ENCODE measurements at places on chromosomes 6 and 20.

- DNase-seq, result no peak
Measured at GRCh38 chr6:40727271-40727670, 140.1 kb upstream of the LRFN2 start.

DNA sequence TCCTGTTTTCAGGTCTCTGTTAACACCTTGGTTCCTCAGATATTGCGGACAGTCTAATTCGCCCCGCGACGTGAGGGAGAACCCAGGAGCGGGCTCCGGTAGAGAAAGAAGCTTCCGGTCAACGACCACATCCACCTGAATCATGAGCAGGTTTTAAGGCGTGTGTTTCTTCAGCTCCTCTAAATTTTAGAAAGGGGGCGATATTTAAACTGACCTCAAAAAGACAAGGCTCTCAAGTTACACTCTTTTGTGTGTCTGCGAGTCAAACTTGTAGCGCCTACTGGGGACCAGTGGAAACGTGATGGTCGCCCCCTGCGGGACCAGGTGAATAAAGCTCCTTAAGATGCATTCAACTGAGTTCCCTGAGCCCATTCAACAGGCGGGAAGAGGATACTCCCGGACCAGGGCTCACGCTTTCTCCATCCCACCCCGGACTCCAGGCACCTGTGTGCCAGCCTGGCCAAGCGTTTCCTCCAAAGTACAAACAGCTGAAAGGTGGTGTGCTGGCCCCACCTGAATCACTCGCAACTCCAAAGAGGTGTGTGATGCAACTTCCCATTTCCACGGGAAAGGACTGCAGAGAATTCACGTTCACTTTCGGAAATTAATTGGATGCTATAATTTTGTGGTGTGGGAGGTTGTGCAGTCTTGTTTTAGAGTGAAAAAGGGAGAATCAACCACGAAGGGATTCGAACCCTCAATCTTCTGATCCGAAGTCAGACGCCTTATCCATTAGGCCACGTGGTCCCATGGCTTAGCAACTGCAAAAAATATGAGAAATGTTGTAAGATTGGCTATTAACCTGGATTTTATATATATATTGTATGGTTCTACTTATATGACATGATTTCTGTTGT lies 17.0 kb downstream of the GPX5 start:
- peak; percentile 77 for DNase-seq

GRCh38 chr6:28988536-28989311 lies 16.4 kb downstream of the ZNF311 start:
- DNase-seq, result no peak

- no peak for DNase-seq
Measured at GRCh38 chr6:81366972-81367371, 385.5 kb downstream of the TENT5A start.

DNA sequence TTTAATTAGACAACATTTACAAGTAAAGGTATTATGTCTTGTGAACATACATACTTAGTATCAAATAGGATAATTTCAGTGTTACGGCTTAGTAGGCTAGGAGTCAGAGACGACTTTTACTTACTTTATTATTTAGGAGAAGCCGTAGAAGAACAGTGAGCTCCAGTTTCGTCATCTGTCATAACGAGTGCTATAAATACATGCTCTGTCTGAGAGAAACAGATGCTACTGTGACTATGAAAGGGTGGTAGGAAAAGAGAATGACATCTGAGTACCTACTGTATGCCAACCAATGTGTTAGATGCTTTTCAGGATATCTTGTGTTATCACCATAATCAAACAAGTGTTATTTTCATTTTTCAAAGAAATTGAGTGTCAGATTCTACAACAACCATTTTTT lies 119.0 kb downstream of the EYA4 start:
- DNase-seq, result no peak

- no peak for DNase-seq
Measured at GRCh38 chr6:36676141-36677058, 2.1 kb upstream of the CDKN1A start.

- DNase-seq, result no peak
Measured at GRCh38 chr6:32234934-32235333, 11.1 kb upstream of the NOTCH4 start.

DNA sequence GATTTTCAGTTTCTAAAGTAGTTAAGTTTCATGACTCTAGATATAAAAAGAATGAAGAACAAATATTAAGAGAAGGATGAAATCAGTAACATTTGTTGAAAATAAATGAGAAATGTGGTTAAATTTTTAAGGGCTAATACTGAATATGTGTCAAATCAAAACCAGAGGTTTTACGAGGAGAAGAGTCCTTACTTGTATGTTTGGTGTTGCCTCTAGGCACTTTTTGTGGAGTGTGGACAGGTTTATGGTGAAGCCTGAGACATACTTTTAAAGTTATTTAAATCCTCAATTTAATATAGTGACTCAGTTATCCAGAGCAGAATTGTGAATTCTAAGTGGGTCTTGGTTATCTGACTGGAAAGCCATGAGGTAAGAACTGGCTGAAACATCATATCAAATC lies 68.7 kb downstream of the COL19A1 start:
- DNase-seq, result no peak

GRCh38 chr6:153023977-153024708 lies 21.6 kb upstream of the MTRF1L start:
- DNase-seq, result no peak

DNA sequence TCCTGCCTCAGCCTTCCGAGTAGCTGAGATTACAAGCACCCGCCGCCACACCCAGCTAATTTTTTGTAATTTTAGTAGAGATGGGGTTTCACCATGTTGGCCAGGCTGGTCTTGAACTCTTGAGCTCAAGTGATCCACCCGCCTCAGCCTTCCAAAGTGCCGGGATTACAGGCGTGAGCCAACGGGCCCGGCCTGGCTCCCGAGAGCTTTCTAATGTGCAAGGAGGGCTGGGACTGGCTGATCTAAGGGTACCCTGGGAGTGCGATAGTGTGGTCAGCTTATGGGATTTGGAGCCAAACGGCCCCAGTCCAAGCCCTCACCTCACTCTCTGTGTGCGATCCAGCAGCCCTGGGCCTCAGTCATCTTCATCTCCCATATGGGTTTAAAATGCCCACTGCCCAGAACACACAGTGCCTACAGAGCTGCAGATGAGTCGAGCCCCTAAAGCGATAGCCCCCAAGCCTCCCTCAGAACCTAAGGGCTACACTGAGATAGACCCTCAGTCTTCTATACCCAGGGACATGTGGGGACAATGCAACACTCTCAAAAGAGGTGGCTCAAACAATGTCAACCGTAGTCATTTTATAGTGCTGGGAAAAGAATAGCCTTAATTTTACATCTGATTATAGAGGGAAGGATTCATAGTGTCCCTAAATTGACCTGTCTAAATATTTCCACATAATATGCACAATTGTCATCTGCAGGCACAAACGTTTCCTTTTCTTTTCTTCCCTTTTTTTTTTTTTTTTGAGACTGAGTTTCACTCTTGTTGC lies 50.1 kb downstream of the SSR1 start:
- no peak for DNase-seq

DNA sequence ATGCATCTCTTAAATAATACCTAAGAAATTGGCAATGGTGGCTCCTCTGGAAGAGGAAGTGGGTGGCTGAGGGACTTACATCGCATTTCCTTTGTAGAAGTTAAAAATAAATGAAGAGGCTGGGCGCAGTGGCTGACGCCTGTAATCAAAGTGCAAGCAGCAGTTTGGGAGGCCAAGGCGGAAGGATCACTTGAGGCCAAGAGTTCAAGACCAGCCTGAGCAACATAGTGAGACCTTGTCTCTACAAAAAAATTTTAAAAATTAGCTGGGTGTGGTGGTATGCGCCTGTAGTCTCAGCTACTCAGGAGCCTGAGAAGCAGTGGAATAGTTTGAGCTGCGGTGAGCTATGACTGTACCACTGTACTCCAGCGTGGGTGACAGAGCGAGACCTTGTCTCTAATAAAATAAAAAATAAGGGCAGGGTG lies 12.2 kb upstream of the NCOA3 start:
- peak; percentile 36 for DNase-seq

Data from RWPE2 (cell line).